Mesothelial cell of epicardium (in vitro differentiated cells): ENCODE measurements at places on chromosomes 13 and 19. TPM values are rescaled to one million over a fixed set of nuclear protein-coding genes. Genes with fewer than 3 reads are reported as not detected.

The NAPA gene
- 53.6 to 56.4 TPM (median 54.7 TPM) in 3 replicates for total RNA-seq

GRCh38 chr19:51921949-51922348 lies 5.3 kb upstream of the ZNF613 start:
- no peak for DNase-seq

The KIR3DL1 gene
- total RNA-seq: not detected in 3 replicates

DNA sequence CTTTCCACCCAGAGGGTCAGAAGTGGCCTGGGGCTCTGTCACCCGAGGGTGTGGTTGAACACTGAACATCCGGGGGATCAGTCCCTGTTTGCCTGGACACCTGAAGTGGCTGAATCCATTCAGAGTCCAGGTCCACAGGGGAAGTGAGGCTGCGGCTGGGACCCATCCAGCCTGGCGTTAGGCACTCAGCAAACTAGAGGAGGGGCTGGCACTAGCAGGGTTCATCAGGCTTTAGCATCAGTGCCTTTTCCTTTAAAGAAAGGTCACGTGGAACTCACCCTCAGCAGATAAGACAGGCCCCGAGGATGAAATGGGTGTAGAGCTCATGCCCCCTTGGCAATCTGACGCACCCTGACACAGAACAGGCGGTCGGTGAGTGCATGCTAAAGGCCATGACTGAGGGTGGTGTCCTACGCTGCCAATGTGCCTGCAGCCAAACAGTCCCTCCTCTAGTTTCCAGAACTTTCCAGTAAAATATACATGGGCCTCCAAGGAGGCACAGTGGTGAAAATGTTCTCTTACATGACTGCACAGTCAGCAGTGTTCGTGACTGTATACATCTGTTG lies 72.4 kb upstream of the ARHGEF7 start:
- DNase-seq: no peak

- DNase-seq: no peak
Measured at GRCh38 chr19:36256853-36257519, 42.1 kb downstream of the ZNF146 start.

- DNase-seq: no peak
Measured at GRCh38 chr13:38664906-38665305, 22.0 kb upstream of the FREM2 start.

The SIGLEC14 gene
- not detected in 3 replicates for total RNA-seq

DNA sequence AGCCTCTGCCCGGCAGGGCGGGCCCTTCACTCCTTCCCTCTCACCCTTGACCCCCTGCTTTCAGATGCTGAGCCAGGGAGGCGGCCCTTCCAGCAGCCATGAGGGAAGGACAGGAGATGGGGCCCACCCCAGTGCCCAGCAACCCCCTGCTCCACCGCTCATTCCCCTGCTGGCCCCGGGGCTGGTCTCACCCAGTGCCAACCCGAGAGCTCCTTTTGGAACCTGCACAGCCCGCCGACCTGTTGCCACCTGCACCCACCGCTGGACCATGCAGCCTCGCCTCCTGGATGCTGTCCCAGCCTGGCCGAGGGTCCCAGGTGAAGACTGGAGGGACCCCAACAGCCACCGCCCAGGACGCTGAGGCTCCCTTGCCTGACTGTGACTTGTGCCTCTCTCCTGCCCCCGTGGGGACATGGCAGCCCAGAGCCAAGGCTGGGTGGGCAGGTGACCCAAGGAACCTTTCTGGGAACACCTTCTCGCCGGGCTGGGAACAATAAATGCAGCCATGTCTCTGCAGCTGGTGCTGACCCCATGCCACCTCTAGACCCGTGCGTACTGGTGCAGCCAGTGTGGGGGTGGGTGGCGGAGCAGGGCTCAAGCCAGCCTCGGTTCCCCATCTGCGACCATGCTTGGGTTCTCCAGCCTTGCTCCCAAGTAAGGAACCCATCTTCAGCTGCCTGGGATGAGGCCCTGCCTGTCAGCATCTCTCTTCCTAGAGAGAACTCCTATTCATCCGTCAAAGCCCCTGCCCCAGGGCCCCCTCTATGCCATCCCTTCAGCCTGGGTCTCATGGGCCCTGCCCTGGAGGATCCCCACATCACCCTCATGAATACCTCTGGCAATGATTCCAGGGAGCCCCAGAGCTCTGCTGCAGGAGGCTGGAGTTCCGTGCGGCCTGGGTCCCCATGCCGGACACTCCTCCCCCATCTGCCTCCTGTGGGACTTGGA lies 3.7 kb downstream of the FAM174C start:
- DNase-seq: no peak

The TMEM272 gene
- total RNA-seq: 2.2 to 2.9 TPM (median 2.9 TPM) in 3 replicates

DNA sequence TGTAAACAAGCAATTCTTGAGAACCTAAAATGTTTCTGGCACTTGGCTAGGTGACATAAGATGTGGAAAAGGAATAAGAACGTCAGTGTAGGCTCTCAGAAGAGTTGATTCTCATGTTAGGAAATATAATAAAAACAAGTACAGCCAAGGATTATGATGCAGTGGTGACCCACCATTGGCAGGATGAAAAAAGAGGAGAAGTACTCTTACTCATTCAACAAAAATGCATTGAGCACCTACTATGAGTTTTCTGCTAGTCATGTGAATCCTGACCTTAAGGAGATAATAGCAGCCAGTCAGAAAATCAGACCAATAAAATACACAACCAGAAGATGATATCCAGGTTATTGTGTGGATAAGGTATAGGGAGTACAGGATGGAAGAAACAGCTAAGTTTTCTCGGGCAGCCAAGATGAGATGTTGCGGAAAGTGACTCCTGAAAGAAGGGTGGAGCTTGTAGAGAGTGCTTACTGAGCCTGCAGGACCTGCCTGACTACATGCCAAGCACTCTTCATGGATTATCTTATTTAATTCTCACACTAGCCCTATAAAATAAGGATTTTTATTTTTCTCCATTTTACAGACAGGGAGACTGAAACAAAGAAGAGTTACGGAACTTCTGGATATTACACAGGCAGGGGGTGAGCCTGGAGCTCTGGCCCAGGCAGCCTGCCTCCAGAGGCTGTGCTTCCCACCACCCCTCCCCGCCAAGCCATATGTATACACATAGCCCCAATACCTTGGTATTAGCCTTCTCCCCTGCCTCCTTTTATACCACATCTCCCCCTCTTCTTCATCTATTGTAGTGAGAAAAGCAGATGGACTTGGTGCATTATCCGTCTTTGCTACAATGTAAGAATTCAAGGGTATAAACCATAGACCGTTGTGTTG lies 58.0 kb downstream of the TGDS start:
- DNase-seq: no peak

The NPHS1 gene
- 0.23 to 0.72 TPM (median 0.51 TPM) in 3 replicates for total RNA-seq

DNA sequence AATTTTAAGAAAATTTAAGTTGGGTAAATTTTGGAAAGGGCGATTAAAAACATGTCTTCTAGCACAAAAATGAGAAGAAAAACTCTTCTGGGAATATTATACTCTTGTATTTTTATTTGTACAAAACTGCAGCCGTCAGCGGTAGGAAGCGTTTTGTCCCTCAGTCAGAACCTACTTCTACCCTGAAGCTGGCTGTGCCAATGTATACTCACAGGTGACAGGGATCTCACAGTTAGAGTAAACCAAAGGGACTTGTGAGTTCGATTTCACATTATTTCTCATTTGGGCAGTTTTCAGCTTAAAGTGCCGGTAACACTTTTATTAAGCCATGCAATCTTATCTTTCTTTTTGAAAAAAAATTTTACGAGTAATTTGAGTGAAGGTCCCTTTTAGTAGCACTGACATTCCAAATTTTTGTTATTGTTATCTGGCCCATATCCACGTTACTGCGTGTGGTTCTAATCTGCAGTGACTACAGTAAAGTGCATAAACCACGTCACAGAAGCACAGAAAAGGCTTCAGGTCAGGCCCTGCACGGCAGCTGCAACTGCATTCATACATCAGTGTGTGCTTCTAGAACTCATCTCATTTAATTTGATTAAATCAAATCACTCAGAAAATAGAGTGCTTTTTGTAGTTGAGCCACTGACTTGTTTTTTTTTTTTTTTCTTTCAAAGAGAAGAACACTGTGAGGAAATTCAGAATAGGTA lies 387.3 kb downstream of the LIG4 start:
- DNase-seq: no peak

DNA sequence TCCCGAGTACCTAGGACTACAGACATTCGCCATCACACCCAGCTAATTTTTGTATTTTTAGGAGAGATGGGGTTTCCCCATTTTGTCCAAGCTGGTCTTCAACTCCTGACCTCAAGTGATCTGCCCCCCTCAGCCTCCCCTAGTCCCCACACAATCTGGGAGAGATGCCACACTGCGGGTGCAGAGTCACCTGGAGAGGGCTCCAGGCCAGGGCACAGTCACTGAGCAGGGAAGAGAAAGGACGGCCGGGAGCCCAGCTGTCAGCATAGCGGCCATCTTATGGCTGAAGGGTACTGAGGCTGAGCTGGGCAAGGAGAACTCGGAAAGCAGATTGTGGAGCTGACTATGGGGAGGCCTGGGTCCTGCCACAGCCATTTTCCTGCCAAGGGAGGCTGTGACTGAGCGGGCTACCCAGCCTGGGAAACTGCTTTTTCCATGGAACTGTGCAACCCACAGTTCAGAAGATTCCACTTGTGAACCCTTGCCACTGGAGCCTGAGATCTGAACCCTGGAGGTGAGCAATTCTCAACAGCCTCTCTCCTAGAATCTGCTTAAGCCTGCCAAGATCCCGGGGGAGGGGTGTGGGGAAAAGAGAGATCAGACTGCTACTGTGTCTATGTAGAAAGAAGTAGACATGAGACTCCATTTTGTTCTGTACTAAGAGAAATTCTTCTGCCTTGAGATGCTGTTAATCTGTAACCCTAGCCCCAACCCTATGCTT lies 109.2 kb downstream of the ZNF486 start:
- DNase-seq: no peak

GRCh38 chr13:110138010-110138699 lies 168.8 kb downstream of the COL4A1 start:
- no peak for DNase-seq

The C19orf85 gene
- total RNA-seq: not detected in 3 replicates

DNA sequence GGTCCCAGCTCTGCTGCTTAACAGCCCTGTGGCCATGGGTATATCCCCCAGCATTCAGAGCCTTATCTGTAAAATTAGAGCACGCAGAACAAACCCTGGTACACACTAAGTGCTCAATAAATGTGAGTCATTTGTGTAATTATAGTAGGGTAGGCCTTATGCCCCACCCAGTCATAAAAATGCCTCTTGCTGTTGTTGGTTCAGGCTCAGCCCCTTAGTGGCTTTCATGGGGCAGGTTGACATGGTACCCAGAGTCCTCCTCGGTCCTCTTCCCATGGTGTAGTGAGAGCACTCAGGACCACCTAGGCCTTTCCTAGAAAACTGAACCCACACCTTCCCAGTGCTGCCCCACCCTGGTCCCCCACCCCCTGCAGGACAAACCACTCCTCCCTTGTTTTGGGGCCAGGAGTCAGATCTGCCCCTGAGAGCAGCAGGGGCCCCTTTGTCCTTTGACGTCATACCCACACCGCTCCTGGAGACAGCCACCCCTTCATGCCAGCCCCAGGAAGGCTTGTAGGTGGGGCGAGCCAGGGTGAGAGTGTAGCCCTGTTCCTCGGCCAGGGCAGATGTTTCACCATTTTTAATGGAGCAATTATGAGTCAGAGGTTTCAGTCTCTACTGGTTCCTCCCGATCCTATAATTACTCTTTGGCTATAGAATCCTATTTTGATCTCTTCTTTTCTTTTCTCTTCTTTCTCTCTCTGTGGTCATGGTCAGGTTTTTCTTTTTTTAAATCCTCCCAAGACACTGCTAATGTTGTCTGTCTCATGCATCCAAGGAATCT lies 36.8 kb downstream of the ACTN4 start:
- DNase-seq: no peak

The RAB8A gene
- total RNA-seq: 65.6 to 70.3 TPM (median 69.4 TPM) in 3 replicates

DNA sequence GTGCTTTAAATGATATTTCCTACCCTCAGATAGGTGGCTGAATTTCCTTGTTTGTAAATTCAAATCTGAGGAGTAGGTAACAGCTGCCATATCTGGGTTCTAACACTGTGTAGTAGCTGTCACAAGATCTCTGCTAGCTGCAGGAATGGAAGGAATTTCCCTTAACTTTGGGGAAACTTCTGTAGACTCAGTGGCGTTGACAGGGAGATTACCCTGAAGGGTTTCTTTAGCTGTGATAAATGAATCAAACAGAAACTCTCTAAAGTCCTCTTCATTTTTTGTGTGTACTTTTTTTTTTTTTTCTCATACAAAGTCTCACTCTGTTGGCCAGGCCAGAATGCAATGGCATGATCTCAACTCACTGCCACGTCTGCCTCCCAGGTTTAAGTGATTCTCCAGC lies 5.3 kb upstream of the EPSTI1 start:
- no peak for DNase-seq

- no peak for DNase-seq
Measured at GRCh38 chr13:82878536-82878935, 1003.7 kb downstream of the SLITRK1 start.

DNA sequence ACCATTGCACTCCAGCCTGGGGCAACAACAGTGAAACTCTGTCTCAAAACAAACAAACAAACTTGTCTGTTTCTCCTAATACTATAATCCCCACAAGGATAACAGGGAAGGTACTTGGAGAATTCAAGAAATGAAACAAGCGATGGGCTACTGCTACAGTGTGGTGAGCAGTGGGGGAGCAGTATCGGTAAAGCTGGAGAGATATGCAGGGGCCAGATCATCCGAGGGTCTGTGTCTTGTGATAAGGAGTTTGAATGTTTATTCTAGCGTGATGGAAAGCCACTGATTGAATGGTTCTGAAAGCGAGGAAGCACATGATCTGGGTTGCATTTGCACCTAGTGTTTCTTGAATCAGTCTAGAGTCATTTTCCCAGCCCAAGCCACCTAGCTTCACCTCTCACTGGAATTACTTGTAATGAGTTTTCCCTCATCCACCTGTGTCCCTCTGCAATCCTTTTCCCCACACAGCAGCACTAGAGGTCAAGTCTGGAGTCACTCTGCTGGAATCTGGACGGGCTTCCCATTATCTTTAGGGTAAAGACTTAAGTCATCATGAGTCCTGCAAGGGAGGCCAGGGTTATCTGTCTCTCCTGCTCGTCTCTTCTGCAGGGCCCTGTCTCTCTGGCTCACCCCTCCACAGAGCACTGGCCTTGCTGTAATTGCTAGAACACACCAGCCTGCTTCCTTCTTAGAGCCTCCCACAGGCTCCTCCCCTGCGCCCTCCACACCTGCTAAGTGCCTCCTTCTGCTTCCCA lies 162.3 kb downstream of the KLF5 start:
- DNase-seq: no peak

GRCh38 chr13:86591862-86592261 lies 792.6 kb upstream of the SLITRK6 start:
- DNase-seq: no peak

- DNase-seq: no peak
Measured at GRCh38 chr19:51086153-51086850, 3.6 kb upstream of the KLK14 start.

- no peak for DNase-seq
Measured at GRCh38 chr13:106172176-106172905, 363.1 kb downstream of the EFNB2 start.

GRCh38 chr19:42176649-42176989 lies 40.9 kb downstream of the DEDD2 start:
- DNase-seq: no peak

The FXYD7 gene
- total RNA-seq: 0.41 to 1.3 TPM (median 0.69 TPM) in 3 replicates

GRCh38 chr19:34155686-34156085 lies 16.6 kb upstream of the LSM14A start:
- DNase-seq: no peak

The RNF17 gene
- not detected in 3 replicates for total RNA-seq
